ENCODE measurements at places on chromosomes 13 and 19.

GRCh38 chr13:46797501-46798237, 708 bp upstream of the ESD start:
- no peak for DNase-seq

DNA sequence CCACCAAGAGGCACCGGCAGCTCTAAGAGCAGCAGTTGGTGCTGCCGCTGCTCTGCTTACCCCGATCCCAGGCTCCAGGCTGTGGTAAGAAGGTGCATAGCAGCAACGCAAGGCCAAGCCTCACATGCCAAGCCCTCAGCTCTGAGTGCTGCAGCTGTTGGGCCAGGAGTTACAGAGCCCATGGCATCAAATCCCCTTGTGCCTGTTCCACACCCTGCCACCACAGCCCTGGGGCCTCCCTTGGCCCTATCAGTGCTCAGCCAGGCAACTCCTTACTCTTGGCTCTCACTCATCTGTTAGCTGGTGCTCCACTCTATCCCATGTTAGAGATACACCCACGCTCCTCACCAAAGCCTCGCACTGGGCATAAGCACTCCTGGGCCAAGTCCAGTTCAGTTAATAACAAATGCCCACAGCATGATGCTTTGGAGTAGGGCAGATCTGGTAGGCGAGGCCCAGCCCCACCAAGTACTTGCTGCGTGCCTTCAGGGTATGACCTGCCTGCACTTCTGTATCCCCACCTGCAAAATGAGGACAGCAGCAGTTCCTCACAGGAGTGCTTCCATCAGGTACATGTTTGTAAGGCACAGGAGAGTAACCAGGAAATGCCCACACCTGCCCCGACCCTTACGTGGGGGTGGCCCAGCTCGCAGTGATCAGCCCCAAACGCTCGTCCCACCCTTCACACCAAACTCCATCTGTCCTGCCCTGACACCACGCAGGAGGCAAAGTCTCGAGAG, 16.2 kb downstream of the AKAP8L start:
- no peak for DNase-seq

DNA sequence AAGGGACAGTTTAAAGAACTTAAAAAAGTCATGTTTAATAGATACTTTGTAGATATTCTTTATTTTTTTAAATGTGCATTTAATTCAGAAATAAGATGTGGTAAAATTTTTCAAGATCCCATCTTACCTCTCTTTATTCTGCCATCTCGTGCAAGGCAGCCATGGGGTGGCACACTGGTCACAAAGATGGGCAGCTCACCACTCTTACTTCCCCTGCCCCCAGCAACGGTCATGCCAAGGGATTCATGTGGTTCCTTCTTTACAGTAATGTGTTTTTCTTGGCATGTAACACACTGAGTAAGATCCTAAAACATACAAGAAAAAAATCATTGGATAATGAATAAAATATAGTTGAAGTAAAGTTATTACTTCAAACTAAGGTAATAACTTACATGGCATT, 64.2 kb downstream of the LNX2 start:
- DNase-seq = no peak

DNA sequence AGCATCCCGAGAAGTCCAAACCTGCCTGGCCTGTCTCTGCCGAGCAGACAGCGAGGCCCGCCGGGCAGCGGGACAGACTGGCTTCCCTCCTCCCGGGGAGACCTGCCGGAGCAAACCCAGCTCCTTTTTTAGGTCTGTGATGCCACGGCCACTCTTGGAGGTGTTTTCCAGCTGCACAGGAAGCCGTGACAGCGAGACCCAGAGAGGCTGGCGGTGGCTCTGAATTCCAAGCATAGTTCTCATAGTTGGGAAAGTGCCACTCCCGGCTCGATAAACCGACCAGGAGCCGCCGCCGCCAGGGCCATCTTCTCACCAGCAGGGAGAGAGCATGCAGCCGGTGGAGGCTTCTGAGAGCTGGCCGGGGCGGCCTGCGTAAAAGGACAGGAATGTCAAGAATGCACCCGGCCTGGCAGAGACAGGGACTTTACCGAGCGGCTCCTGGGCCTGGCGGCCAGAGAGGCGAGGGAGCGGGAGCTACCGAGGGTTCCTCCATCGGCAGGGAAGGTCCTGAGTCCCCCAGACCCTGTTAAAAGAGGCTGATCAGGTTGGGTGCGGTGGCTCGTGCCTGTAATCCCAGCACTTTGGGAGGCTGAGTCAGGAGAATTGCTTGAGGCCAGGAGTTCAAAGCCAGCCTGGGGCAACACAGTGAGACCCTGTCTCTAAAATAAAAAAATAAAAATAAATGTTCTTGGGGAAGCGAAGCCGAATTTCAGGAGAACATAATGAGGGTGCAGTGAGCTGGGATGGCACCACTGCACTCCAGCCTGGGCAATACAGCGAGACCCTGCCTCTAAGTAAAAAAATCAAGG, 64.9 kb downstream of the GADD45B start:
- DNase-seq = no peak

- no peak for DNase-seq
Measured at GRCh38 chr13:86445672-86446071, 646.5 kb upstream of the SLITRK6 start.

DNA sequence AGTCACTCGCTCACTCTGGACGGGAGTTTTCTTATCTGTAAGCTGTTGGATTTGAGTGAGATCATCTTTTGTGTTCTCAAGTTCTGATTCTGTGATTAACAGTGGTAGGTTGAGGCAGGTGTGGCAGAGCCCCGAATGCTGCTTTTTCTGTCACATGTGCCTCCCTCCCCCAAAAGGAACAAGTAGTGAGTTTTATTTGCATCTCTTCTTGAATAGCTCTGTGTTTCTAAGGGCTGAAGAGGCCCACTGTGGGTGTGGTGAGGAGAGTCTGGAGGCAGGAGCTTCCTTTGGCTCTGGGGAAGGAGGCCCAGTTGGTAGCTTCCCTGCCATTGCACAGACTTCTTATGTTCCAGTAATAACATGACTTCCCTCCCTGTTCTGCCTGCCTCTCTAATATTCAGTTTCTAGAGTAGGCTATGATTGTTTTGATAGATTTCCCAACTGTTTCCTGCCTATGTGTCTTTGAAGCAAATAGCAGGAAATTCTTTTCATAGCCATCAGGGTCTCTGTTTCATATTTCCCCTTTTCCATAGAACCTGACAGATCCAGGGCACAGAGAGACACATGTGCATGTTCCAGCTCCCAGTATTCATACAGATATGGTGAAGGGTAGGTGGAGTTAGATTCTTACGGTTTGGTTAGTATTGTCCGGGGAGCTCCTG, 23.9 kb upstream of the CXCL17 start:
- DNase-seq = no peak

- DNase-seq = peak; percentile 48
Measured at GRCh38 chr19:12733369-12734214, 892 bp downstream of the TRIR start.

DNA sequence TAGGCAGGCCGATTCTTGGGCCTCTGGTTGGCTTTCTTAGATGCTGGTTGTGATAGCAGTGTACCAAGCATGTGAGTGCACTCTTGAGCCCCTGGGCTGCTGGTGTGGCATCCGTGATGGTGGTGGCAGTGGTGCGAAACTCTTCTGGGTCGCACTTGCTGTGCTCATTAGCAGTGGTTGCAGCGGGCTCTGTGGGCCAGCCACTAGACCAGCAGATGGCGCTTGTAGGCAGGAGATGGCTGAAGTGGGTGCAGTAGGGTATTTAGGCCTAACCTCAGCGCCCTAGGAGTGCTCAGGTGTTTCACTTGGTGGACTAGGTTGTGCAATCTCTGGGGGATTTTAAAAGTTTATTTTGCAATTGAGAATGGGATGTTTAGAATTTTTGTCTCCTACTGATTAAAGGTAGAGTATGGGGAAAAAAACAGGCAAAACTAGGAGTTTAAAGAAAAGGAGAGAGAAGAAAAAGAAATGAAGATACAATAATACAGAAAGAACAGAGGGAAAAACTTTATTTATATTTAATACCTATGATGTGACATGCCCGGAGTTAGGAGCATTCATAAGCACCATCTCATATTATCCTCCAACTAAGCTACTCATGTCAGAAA, 4.3 kb upstream of the ZNF17 start:
- DNase-seq = peak; percentile 48

DNA sequence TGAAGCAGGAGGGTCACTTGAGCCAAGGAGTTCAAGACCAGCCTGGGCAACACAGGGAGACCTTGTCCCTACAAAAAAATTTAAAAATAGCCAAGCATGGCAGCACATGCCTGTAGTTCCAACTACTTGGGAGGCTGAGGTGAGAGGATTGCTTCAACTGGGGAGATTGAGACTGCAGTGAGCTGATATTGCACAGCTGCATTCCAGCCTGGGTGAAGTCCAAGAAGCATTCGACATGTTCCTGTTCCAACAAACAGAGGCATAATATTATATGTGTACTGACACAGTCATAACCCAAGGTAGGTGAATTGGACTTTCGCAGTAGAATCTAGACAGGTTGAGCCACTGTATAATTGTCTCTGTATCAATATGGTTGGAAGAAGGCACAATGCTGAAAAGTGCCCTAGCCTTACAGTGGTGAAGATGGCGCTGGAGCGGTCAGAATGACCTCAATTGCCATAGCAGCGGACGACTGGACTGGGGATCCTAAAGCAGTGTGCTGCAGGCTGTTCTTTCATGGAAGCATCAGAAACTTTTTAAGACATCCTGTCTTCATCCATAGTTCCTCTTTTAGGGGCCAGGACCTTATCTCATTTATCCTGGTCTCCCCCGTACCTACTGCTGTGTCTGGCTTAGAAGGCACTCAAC, 112.0 kb upstream of the CLDN10 start:
- no peak for DNase-seq

DNA sequence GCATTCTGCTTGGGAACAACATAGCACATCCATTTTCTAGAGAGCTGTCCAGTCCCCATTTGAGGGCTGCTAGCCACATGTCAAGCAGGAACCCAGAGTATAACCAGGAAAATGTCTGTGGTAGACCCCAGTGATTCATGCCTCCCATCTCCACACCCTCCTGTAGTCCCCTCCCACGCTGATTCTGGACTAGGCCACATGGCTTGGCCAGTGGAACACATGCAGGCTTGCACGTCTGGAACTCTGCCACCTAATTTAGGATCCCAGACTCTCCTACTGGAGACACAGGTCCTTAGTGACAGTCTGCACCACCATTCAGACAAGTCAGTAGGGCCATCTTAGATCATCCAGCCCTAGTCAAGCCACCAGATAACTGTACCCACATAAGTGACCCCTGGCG, 149.8 kb downstream of the ZIC5 start:
- DNase-seq = no peak

All from activated T-helper 2 cell treated with anti-CD3 and anti-CD28 coated beads, Interferon-gamma antibody, Interleukin-2, Interleukin-4, amounts not matched to agents 10 μg/mL and 5 μg/mL and 100 μg/mL, durations not matched to agents 14 hours and 24 hours and 36 hours (primary cell).